ENCODE measurements at places on chromosomes 5 and 9.

DNA sequence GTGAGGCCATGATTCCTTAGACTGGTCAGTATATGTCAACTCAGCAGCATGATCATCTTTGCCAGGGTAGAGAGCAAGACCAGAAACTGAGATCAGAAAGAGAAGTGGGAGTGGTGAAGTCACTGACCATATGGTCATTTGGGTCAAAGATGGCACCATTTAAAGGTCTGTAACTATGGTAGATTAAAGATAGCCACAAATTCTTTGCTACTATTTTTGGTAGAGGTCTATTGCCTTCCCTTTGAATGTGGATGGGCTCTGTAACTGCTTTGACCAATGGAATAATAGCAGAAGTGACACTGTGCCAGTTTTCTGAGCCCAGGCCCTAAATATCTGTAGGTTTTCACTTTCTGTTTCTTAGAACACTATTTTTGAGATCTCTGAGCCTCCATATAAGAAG lies 117.6 kb downstream of the PCSK1 start:
- no peak for DNase-seq

DNA sequence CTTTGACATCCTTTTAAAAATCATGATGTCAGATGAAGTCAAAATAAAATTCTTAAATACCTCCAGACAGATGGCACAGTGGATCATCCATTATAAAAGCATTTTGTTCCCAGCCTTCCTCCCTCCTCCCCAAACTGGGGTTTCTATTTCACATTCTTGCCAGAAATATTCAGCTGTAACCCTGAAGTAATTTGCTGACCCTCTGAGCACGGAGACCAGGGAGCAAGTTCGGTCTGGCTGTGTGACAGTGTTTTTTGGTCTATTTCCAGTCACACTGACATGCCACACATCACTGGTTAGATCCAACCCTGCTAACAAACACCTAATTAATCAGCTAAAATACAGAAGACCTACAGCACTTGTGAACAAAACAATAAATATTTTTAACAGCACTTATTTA lies 126.2 kb upstream of the DMRT1 start:
- DNase-seq = no peak

GRCh38 chr9:74444369-74444768 lies 52.8 kb upstream of the RORB start:
- no peak for DNase-seq

DNA sequence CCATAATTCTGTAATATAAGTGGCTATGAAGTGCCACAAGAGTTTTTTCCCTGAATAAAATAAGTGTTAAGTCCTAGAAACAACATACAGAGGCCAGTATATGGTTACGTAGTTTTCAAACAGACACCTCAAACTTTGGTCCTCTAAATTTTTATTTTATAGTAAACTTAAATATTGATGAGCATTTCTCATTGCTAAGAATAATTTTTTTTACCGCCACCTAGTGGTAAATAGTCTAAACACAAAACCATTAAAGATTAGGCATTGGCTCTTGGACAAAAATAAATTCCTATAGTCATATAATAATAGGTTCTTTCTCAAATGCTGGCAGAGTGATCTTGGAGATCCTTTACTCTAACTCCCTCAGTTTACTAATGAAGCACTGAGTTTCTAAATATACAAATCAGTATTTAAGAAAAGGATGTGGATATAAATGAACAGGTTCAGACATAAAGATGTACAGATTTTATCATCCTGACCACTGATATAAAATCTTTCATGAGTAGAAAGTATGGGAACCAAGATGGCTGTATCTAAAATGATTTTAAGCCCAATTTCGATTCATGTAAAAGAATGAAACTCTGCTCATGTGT lies 136.2 kb downstream of the FANCC start:
- no peak for DNase-seq

GRCh38 chr9:38768351-38768761 lies 48.4 kb upstream of the FAM240B start:
- no peak for DNase-seq

DNA sequence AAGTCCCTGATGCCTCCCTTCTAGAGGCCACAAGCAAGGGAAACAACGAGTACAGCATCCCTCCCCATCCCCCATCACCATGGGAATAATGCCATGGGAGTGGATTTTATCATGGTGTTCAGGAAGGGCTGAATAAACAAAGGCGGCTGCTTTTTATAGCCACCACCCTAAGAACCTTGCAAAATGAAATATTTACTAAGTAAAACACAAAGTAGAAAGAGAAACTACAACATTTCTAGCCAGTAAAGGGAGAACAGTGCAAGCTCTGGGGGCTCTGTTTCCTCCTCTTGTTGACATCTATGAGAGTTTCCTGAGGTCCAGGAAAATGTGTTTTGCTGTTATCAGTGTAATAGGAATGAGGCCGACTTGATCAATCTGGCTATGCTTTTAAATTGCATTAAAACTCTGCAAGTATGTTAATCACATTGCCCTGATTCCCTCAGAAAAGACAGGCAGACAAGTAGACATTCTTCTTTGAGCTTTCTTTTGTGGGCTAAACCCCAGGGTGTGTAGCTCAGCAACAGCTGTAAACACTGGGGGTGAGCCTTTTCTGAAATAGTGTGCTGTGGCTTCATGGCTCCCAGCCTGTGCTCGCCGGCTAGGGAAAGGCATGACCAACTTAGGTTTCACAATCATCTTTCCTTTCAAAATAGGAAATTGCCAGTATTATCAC lies 31.1 kb downstream of the SV2C start:
- no peak for DNase-seq

GRCh38 chr9:129036241-129036922 lies at the start of gene MIGA2:
Gene MIGA2, plus strand, starts transcription at chr9:129036626. Its CDS starts 3,969 bp downstream, at chr9:129040595.
- peak; percentile 94 for DNase-seq

DNA sequence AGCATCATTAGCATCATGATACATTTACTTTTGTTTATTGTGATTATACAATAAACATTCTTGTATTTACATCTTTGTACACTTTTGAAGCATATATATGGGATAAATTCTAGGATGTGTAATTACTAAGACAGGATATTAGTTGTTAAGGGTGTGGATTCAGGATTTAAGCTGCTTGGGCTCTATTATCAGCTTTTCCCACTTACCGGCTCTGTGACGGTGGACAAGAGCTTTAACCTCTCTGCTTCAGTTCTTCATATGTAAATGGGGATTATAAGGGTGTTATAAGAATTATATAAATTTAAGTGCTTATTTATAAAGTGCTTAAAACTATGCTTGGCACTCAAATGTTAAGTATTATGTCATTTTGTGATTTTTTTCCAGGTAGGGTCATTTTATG lies 131.1 kb downstream of the FER start:
- DNase-seq = no peak

GRCh38 chr5:164002214-164002613 lies 496.8 kb downstream of the MAT2B start:
- DNase-seq = no peak

DNA sequence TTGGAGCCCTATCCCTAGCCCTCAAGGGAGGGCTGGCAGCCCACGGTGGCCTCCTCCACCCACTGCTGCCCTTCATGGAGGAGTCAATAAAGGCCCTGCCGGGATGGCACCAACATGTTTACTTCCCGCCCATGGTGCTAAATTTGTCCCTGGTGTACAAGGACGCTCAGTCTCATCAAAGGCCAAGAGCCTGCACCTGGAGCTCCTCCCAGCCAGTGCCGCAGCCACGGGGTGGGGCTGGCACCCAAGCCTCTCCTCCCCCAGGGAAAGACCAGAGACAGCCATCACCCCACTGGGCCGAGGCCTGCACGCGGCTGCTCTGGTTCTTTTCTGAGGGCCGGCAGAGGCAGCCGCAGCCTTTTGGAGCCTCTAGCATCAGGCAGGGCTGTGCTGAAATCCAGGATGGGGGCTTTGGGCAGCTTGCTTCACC lies 34.8 kb upstream of the RXRA start:
- no peak for DNase-seq

- DNase-seq = no peak
These were observed 1140.6 kb downstream of the EFNA5 start for GRCh38 chr5:106530150-106530549.

- DNase-seq = no peak
These were observed 75.6 kb downstream of the USP20 start for GRCh38 chr9:129910628-129911567.

GRCh38 chr9:133127340-133127981 lies 6.4 kb upstream of the RALGDS start:
- DNase-seq = peak; percentile 66

- DNase-seq = no peak
These were observed 17.8 kb downstream of the ATP6V0E1 start for GRCh38 chr5:173001229-173001841.

GRCh38 chr9:129596541-129597331 lies 24.2 kb downstream of the C9orf50 start:
- DNase-seq = no peak

DNA sequence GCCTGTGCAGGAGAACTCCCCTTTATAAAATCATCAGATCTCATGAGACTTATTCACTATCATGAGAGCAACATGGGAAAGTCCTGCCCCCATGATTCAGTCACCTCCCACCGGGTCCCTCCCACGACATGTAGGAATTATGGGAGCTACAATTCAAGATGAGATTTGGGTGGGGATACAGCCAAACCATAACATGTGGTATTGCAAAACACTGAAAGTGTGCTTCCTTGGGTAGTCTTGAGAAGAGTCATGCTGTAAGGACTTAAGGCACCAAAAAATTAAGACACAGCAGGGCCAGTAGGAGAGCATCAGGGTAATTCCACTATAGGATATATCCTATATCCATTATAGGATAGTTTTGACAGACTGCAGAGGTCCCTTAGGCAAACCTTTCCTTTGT lies 29.4 kb upstream of the GDNF start:
- no peak for DNase-seq

DNA sequence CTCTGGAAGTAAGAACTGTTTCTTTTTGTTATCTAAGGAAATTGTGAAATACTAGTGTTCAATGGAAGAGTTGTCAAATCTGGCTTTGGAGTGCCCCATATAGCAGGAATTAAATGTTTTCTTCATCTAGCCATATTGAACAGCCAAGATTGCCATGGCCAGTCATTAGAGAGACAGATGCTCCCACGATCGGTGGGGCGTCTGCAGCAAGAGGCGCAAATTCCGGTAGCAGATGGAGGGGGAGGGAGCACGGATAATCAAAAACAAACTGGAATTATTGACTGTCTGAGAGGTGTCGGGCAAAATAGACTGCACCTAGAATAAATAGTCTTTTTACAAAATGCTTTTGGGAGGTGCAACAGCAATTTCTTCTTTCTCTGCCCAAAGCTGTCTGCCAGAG lies 139.1 kb upstream of the FSTL4 start:
- no peak for DNase-seq

GRCh38 chr5:93275376-93275775 lies 305.6 kb downstream of the NR2F1-AS1 start:
- DNase-seq = no peak

- DNase-seq = no peak
These were observed 31.0 kb upstream of the ALDH1B1 start for GRCh38 chr9:38361473-38361850.

DNA sequence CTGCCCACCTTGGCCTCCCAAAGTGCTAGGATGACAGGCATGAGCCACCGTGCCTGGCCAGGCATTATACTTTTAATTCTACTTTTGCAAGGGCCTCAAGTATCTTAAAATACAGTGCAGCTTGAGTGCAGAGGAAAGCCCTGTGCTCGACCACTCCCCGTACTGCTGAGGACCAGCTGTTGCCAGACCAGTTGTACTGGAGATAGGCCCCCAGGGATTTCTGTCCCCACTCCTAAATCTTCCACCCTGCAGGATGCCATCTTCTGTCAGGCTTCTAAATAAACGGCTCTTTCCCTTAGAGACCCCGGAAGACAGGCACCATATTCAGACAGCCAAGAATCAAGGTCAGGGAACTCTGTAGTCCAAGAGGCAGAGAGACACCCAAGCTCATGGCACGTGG lies 16.6 kb upstream of the PSMD5 start:
- no peak for DNase-seq

GRCh38 chr9:5842929-5843793 lies 10.2 kb upstream of the ERMP1 start:
- DNase-seq = no peak

- DNase-seq = no peak
These were observed 233.1 kb upstream of the IRX1 start for GRCh38 chr5:3362606-3362910.

DNA sequence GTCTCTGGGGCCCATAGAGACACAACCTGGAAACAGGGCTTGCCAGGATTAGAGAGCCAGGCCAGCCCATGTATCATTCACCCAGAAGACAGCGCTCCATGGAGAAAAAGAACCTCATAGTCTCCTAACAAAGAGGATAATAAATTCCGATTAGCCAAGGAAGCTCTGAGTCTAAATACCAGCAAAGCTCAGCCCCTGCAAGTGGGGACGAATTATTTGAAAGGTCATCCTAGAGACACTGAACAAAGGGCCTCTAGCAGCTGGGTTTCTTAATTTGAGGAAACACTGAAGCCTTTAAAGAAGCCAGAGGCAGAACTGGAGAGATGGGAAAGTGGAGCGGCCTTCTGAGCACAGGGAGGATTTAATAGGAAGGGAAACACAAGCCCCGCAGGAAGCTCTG lies 287.1 kb upstream of the ZNF462 start:
- no peak for DNase-seq

DNA sequence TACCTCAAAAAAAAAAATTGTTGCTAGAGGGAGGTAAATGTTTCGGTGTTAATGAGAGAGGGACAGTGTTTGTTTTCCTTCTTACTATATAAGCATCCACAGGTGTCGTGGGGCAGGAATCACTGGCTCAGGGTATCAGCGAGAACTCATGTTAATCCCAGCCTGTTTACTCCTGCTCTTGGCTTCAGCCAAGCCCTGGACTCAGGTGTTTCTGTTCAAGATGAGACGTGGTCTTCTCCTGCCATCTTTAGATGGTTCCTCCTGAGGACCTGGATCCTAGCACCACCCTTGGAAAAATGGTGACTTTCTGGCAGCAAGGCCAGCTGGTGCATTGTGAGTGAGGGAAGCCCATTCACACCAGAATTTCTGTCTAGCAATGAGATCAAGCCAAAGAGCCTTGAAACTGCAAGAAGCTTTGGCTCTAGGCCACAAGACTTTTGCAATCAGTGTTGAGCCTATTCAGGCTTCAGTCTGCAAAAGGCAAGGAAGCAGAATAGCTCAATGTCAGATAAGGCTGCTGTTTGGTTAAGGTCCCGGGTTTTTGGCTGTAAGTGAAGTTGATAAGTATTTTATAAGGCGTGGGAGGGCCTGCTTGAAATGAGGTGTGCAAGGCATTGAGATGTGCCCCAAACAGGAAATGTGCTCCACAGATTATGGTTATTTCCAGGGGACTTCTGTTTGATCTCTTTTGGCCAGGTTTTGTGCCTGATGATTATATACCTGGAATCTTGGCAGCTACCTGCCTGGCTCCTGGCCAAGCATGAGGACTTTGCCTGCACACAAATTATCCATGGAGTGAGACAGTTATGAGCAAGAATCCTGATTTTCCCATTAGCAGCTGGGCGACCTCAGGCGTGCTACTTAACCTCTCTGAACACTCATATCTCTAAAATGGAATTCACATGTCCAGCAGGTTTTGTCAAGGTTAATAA lies 99.8 kb downstream of the TENT4A start:
- no peak for DNase-seq

DNA sequence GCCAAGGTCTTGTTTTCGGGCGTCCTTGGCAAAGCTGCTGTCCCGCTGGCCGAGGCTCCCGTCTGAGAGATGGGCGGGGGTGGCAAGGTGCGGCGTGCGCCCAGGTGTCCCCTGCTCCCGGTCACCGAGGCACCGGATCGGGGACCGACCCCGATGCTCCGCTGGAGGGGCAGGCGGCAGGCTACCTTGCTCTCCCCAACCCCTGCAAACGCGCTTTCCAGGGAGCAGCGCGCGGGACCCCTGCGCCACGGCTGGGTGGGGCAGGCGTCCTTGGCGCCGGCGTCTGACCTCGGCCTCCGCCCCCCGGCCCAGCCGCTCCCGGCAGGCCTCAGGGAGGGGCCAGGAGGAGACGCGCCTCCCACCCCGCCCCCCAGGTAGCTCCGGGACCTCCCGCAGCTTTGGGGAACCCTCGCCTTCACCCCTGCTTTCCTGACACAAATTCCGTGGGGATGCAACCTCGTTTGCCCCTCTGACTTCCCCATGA lies 551 bp downstream of the N4BP3 start:
- no peak for DNase-seq
